ENCODE measurements at places on chromosomes 11 and 22. TPM values are rescaled to one million over a fixed set of nuclear protein-coding genes. Genes with fewer than 3 reads are reported as not detected.

DNA sequence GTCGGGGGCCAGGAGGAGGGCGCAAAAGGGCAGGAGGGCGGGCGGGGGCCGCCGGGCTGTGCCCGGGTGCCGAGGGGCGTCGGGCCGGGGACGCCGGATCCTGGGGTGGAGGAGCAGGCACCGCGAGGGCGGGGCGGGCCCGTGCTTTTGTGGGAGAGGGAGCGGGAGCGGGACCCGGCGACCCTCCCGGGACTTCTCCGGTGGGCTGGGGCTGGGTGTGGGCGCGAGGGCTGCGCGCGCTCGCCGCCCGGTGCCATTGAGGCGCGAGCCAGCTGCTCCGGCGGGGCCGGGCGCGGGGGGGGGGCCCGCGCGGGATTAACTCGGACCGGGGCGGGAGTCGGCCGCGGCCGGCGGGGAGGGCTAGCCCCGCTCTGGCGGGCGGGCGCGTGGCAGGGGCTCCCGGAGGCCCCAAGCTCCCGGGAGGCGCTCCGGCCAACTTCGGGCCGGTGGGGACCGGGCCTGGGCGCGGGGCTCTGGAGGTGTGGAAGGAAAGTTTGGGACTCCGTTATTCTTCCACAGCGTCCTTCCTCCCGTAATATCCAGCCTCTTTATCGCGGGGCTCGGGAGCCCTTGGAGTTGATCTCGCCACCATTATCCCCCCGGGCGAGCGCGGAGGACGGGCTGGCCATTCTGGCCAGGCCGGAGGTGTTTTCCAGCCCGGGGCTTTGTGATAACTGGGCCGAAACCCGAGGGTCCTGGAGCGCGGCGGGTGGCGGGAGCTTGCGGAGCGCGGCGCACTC is 936 bp downstream of the CECR2 start:
- DNase-seq: no peak

DNA sequence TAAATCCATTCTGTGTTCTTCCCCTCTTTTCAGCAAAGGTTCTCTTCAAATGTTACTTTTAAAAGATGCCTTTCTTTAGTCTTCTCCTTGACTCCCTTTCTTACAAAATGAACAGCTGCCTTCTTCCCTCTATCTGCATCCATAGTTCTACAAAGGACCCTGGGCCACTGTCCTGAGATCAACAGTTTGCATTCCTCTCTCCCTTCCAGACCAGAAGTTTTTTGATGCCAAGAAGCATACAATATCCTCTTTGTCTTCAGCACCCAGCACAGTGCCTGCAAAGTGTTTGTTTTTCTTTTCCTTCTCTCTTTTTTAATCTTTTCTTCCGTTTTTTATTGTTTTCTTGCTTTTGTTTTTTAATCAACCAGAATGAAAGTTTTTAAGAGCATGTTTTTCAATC is 183.5 kb upstream of the SNX19 start:
- DNase-seq: no peak

- DNase-seq: no peak
Observed at GRCh38 chr11:88590361-88590760, 252.8 kb upstream of the CTSC start.

DNA sequence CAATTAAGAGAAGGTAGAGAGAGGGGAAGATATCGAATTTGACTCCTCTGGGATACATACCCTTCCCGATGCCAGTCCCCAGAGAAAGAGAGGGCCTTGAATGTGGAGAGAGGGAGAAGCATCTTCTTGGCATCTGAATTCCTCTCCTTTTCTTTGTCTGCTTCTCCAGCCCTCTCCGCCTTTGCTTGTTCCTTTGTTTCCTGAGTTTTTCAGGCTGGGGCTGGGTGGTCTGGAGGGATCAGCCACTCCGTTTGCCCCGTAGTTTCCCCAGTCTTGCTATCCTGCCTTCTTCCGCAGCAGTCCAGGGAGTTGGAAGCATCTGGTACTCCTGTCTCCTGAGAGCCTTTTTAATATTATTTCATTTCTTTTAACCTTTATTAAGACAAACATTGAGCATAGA is 107.1 kb upstream of the CADM1 start:
- no peak for DNase-seq

DNA sequence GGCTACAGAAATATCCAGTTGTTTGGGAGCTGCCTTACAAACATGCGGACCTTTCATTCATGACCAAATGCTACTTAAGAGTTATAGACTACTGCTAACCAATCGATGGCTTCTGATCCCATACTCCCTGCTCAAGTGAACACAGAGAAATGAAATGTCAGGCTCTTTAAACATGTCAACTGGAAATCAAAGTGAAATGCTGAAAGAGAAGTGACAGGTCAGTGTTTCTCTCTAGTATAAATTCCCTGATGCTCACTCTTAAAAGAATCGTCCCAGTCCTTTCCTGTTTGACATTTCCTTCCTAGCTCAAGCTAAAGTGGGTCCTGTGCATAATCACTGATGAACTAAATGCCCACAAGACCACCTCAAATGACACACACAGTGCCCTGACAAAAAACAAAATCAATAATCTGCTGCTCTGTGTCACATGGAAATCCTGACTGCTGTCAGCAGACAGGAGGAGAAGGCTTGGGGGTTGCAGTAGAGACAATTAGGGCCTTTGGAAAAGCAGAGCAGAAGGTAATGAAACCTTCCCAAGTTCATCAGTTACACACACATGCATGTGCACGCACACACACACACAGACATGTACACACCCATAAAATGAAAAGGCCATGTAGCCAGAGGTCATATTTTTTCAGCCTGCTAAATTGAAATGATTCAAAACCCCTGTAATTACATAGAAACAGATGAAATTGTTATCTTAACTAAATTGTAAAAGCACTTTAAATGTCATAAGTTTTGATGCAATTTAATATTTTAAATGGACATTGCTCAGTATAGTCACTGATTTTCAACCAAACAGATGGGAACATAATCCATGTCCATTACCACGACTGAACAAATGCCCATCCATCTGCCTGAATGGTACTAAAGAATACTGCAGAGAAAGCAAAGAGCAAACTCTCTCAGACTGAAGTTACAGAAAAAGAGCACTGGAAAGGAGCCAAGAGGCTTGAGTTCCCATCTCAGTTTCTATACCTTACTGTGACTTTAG is 330.7 kb downstream of the TTC28 start:
- no peak for DNase-seq

GRCh38 chr11:19697721-19698121 is 14.9 kb upstream of the NAV2 start:
- DNase-seq: no peak

GRCh38 chr11:36452236-36452940 is 57.7 kb downstream of the TRAF6 start:
- DNase-seq: no peak

- no peak for DNase-seq
Observed at GRCh38 chr11:76368490-76368889, 12.4 kb downstream of the THAP12 start.

DNA sequence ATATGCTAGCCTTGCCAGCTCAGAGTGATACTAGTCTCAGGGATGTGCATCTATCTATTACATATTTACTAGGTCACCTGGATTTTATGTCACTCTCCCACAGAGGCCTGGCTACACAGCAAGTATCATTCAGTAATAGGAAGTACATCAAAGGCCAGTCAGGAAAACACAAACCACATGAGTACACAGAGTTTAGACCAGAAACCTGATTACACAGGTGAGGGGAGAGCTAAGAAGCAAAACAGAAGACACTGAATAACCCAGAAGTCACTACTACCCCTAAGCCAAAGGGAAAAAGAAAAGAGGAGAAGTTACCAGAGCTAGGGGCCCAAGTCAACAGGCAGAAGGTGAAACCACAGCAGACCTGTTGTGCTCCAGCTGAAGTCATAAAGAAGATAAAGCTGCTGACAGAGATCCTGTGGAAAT is 13.3 kb downstream of the LPXN start:
- DNase-seq: no peak

DNA sequence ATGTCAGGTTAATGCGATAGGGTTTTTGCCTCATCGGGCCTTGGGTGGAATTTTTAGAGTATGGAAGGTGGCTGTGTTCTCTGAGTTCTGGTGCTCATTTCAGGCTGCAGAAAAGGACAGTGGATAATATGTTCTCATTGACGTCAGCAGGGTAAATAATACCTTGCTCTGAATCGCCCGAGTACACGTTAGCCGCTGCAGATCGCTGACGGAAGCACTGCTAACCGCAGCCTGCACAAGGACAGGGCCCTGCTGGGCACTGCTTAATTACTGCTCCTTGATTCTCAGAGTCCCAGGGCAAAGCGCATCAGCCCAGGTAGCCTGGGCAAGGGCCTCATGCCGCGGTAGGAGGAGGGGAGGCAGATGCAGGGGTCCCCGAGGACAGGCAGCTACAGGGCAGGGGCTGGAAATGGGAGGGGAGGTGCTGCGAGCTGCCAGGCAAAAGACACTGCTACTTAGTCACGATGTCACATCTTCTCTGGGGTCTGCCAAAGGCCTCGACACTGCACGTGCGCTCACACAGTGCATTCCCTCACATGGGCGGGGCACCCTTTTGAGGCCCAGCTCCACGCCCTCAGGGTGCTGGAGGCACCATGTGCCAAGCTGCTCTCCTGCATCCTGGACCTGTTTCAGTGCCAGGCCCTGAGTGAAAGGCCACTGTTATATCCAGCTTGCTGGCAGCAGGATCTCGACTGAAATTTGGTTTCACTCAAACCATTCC is 35.2 kb downstream of the PPP2R1B start:
- no peak for DNase-seq

DNA sequence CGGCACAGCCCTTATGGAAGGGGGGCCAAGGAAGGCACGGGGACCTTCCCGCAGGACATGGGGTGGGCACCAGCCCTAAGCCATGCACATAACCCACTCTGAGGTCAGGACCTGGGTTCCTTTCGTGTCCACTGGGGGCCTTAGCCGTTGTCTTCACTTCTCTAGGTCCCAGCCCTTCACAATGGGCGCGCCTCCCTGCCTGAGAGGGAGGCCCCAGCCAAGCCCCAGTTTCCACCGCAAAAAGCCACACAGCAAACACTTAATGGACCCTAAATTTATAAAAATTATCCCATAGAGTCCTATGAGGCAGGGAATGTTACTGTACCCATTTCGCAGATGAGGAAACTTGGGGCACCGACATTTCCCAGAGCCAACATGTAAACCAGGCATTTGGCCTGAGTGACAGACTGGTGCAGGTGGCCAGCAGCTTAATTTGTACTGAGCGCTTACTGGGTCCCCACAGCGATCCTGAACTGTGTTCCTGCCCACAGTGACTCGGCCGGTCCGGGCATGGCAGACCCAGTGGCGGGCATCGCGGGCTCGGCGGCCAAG is 1.2 kb downstream of the GAS2L1 start:
- DNase-seq: no peak

DNA sequence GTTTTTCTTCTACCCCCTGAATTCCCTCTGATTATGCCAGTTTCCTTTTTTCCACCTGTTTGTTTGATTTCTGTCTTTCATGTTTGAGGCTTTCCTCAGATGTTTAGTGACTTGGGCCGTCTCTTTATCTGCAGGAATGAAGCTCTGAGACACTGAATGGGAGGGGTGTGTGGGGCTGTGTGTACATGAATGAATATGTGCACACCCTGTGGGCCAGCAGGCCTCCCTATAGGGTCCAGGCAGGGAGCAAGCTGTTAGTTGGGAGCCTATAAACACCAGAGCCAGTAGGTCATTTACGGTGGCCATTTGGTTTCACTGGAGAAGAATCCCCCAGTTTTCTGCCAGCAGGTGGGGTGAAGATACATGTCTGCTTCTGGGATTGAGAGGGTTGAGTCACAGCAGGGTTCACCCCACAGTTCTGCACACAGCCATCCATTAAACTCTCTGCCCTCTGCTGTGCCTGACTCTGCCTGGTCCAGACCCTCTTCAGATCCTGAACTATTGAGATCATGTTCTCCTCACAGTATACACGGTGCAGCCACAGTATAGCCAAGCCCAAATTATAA is 34.8 kb downstream of the BARX2 start:
- no peak for DNase-seq

DNA sequence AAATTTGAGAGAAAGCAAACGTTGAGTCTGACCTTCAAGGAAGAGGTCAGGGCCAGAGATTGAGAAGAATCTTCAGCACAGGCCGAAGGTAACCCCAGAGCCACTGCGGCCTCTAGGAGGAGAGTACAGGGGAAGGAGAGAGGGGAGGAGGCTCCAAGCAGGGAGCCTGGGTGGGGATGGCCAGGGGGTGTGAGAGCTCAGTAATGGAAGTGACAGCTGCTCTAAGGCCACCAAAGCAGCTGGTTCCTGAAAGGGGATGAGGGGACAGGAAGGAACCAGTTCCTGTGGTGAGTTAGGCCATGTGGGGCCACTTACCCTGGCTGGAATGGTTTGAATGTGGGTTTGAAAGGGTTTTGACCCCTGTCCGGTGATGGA is 46.1 kb downstream of the PISD start:
- no peak for DNase-seq

GRCh38 chr11:62770778-62771143 is 435 bp upstream of the TAF6L start:
- no peak for DNase-seq

Gene PGA5
- total RNA-seq: not detected

Gene LRRC74B
- not detected for total RNA-seq

Gene JAML
- total RNA-seq: not detected

Gene INPP5J
- total RNA-seq: 3.0 TPM

Gene PRODH
- 2.1 TPM for total RNA-seq

Gene TTC28
- total RNA-seq: 3.7 TPM

Gene CNTF
- total RNA-seq: 1.2 TPM

Gene KIRREL3
- 5.1 TPM for total RNA-seq

Gene SERPING1
- total RNA-seq: 1.8 TPM

Gene ENTHD1
- total RNA-seq: not detected

Measured in epithelial cell of proximal tubule (primary cell).